Cortex of kidney (tissue), 1 donor: ENCODE measurements at places on chromosomes 3 and 15.

DNA sequence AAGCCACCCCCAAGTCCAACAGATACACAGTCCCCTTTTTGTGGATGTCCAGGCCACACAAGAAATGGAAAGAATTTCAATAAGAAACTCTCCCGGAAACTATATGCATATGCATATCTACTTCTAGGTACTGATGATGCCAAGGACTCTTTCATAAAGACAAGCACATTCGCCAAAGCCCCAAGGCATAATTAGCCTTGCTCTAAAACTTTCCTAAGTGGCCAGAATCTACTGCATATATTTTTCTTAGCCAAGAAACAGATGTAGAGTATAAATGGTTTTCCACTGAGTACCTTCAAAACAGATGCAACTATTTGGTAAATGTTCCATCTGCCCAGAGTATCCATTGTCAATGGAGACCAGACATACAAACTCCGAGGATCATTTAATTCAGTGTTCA, 73.9 kb downstream of the MAGI1 start:
- no peak for DNase-seq

GRCh38 chr15:78455749-78456148, 17.7 kb downstream of the IREB2 start:
- no peak for DNase-seq

DNA sequence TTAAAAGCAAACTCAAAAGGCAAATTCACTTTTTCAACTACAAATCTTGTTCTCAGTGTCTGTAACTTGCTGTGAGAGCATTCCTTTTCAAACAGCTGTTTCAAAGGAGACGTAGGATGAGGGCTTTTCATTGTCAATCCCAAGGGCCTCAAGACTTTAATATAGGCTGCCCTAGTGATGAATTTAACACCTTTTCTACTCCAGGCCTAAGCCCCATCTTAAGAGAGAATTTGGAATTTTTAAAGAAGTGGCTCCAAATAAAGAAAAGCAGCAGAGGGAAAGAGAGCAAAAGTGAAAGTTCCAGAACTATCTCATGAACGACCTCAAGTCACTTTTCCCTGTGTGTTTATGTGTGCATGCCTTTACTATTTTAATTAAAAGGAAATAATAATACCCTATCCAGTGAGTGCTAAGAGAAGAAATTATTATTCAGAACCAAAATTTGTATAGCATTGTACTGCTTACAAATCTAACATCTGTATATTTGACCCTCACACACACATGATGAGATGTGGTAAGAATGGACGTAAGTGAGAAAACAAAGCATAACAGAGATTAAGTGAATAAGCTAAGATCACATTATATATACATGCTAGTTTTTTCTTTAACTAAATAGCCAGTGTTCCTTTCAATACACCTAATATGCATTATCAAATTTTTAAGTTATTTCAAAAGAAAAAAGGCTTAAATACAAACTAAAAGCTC, 196.4 kb downstream of the VGLL3 start:
- DNase-seq, result no peak

- no peak for DNase-seq
Measured at GRCh38 chr15:52658955-52659354, 20.2 kb downstream of the ATOSA start.

DNA sequence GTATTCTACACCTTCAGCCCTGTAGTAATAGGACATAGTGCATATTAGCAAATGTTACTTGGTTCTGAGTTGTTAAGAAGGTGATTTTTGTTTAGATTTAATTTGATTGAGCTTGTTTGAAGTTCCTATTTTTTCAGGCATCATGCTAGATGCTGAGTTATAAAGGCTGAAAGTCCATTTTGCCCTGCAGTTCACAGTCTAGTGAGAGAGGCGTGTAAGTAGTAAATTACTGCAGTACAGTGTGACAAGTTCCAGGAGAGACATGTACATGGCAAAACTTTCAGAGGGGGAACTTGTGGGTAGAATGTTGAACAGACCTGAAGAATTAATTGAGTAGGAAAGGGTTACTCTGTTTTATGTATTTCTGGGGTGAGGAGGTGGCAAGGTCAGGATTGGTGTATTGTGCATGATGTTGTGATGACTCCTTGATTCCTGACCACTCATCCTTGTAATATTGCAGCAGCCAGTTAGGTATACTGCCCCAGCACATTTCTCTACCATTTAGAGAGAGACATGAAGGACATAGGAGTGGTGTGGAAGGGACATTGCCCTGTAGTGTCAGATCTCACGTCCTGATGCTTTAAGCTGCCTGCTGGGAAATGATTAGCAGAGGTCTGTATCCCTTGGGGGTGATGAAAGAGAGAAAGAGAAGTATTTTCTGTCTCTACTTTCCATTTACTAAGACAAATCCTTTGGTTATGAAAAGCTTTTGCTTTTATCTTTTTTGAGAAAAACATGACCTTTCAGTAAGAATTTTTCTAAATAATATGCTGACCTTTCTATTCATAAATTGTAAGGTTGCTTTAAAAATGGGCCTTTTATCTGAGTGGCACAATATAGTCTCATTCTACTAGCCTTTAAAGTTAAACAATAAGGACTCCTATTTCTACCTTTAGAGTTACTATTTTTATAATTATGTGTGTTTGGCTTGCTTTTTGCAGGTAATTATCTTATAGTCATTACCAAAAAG, 16.9 kb downstream of the SACM1L start:
- no peak for DNase-seq

- no peak for DNase-seq
Measured at GRCh38 chr3:89245612-89246011, 138.2 kb downstream of the EPHA3 start.

GRCh38 chr15:82768414-82769054, 37.3 kb downstream of the FSD2 start:
- DNase-seq, result no peak

DNA sequence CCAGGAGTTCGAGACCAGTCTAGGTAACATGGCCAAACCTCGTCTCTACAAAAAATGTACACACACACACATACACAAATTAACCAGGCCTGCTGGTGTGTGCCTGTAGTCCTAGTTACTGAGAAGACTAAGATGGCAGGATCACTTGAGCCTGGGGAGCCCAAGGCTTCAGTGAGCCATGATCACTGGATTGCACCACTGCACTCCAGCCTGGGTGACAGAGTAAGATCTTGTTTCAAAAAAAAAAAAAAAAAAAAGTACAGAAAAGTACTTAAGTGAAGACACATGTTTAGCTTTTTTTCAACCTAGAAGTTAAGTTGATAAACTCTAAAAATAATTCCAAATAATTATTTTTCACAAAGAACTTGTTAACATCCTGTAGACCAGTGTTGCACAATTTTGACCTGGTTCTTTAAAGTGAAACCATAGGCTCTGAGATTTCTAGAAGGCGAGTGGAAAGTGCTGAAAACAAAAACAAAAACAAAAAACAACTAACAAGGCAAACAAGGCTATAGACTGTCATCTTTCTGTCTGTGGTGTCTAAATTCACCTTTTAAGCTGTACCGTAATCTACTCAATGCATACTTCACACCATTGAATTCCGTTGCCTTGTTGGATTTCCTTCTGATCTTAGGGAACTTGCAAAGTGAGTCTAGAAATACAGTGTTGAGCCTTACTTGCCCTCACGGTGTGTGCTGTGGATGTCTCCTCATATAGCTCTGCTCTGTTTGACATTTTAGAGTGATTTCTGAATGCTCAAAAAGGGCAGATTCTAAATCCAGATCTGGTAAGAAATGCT, 63.5 kb downstream of the CHST2 start:
- DNase-seq, result no peak

GRCh38 chr15:68409736-68410370, 22.1 kb downstream of the ITGA11 start:
- no peak for DNase-seq

- no peak for DNase-seq
Measured at GRCh38 chr15:89118481-89118989, 30.3 kb downstream of the ABHD2 start.

GRCh38 chr3:139394116-139394515, 4.7 kb upstream of the COPB2 start:
- no peak for DNase-seq

DNA sequence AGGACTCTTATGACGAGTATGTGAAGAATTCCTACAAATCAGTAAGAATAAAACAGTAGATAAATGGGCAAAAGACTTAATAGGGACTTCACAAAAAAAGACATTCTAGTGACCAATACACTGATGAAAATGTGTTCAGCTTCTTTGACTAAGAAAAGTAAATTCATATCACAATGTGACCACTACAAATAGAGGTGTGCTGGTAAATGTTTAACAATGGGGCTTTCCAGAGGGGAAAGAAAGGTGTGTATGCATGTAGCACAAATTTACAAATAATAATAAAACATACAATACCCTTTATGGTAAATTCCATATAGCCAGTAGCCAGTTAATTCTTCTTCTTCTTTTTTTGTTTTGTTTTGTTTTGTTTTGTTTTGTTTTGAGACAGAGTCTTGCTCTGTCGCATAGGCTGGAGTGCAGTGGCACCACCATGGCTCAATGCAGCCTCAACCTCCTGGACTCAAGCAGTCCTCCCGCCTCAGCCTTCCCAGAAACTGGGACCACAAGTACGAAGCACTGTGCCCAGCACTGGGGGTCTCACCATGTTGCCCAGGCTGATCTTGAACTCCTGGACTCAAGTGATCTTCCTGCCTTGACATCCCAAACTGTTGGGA, 17.5 kb upstream of the NMD3 start:
- DNase-seq, result no peak

DNA sequence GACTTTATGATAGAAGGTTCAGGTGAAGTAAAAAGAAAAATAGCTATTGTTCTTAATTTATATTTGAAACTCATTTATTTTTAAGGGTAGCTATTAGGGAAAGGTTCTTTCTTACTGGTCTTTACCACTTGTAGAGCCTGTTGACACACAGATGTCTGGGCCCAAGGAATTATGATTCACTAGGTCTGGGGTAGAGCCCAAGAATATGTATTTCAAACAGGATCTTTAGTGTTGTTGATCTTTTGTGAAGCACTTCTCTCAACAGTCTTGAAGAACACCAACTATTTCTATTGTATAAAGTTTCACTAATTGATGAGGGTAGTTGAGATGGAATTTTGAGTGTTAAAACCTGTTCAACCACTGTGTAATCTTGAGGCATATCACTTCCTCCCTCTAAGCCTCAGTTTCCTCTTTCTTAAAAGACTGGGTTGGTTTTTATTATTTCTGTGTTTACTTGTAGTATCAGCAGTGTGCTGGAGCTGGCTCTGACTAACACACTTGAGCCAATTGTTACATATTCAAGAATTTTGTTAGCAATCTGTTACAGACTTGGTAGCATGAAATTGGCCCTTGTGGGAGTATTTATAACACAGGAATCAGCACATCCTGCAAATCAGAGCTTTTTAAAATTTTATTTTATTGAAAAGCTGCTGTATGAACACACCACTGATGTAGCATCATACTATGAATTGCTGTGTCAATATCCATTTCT, 155.9 kb downstream of the RBMS3 start:
- DNase-seq, result no peak
